ENCODE measurements at places on chromosomes 3 and 15.

DNA sequence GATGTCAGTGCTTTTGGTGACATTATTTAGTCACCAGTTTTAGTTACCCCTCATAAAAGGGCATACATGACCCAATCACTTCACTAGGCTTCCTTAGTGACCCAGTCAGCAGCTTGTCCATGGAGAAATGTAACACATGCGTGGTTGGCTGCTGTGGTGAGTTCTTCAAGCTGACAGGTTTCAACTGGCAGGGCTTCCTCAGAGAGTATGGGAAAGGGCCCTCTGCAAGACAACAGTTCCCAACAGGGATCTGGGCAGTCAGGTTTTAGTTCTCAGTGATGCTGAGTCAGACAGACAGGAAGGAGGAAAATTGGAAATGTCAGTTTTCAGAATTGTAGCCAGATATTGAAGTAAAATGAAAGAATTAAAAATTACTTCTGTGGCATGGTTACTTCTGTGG is 282.5 kb downstream of the TBL1XR1 start:
- H3K4me3 ChIP-seq: no peak overlapping the region
- no peaks in the 10 kb centered on the region for H3K4me1 ChIP-seq
- DNase-seq: no peak

- H3K27me3 ChIP-seq: peaks cover 25% of the 10 kb centered on the region
- DNase-seq: no peak
- no peak overlapping the region for H3K4me3 ChIP-seq
- no peaks in the 10 kb centered on the region for H3K4me1 ChIP-seq
These were observed 69.6 kb downstream of the CGNL1 start for GRCh38 chr15:57445872-57446271.

DNA sequence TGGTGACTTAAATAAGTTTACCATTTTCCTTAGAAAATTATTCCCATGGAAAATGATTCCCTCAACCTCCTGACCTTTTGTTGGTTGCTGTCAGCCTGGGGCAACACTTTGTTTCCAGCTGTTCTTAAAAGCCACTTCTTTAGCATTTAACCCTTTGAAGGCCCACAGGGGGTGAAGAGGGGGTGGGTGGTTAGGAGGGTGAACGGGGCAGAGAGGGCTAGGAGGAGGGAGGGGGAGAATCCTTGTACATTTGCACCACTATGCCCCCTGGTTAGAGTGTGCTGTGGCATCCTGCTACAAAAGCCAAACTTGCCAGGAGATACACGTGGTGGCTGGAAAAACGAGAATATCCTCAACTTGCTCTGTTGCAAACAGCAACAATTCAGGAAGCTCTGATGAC is 273.2 kb upstream of the RGMA start:
- H3K4me3 ChIP-seq: no peak overlapping the region
- H3K36me3 ChIP-seq: no peaks in the 10 kb centered on the region
- peaks cover 7% of the 10 kb centered on the region for H3K27me3 ChIP-seq
- H3K27ac ChIP-seq: no peak overlapping the region

GRCh38 chr15:57651445-57651844 is 55.1 kb upstream of the POLR2M start:
- no peak overlapping the region for H3K4me3 ChIP-seq
- H3K27me3 ChIP-seq: no peaks in the 10 kb centered on the region
- no peak overlapping the region for H3K27ac ChIP-seq
- DNase-seq: no peak
- no peaks in the 10 kb centered on the region for H3K36me3 ChIP-seq
- H3K4me1 ChIP-seq: no peaks in the 10 kb centered on the region

DNA sequence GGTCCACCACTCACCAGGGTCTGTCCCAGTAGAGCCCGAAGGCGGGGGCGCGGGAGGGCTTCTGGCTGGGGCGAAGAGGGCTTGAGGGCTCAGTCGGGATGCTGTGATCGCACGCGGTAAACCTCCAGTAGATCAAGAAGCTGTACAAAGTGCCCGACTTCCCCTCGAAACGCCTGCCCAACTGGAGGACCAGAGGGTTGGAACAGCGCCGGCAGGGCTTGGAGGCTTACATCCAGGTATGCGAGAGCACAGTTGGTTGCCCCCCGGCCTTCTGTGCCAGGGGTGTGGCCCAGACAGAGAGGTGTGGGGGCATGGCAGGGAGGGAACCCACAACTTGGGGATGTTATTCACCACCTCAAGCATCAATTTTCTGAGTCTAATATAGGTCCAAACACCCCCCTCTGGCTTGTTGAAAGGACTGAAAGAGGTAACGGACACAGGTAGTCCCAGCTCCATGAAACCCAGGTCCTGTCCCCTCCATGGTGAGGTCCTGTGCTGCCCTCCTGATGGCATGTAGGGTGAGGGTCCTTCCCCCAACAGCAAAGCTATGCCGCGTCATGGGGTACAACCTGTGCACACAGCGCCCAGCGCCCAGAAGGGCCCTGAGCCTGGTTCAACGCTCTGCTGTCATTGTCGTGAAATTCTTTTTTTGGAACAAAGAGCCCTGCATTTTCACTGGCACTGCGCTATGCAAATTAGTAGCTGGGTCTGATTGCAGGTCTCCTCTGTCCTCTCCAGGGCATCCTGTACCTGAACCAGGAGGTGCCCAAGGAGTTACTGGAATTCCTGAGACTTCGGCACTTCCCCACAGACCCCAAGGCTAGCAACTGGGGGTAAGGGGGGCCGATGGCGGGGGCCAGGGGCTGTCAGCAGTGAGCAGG is 1.2 kb downstream of the SNX22 start:
- peaks cover 14% of the 10 kb centered on the region for H3K4me1 ChIP-seq
- no peak for DNase-seq
- H3K4me3 ChIP-seq: peak overlapping the region; percentile 58
- peaks cover 10% of the 10 kb centered on the region for H3K27me3 ChIP-seq
- H3K27ac ChIP-seq: peak overlapping the region; percentile 40
